ENCODE measurements at places on chromosomes 12 and 14.

DNA sequence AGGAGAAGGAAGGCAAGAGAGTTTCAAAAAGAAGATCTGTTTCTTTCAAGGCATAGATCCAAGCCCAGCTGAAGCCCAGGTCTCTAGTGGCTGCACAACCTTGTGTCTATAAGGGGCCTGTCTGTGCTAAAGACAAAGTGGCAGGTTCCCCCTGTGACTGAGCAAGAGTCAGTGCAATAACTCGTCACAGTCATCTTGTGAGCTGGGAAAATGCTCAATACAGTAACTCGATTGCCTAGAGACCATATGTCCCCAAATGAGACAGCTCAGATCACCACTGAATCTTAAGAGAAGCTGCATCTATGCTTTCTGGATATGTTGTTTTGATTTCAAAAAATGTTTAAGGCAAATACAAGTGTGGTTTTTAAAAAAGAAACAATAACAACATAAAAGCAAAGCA, 24.2 kb downstream of the ST8SIA1 start:
- DNase-seq, result no peak

DNA sequence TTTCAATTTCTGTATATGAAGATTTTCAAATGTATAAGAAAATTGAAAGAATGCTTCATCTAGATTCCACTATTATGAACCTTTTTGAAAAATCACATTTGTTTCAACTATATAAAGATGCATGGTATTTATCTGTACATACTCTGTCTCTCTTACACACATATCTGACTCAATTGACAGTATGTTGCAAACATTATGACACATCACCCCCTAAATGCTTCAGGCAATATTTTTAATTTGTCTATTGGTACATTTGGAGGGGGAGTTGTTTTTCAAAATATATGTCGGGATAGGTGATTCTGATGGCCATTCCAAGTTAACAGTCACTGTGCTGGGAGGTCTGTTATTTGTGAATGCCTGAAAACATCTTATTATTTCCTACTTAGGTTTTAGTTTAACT, 14.4 kb downstream of the PCNX1 start:
- DNase-seq, result no peak

GRCh38 chr12:131555197-131555846, 155.6 kb upstream of the SFSWAP start:
- no peak for DNase-seq

- no peak for DNase-seq
These were observed 5.5 kb downstream of the LUM start for GRCh38 chr12:91105807-91106206.
